ENCODE measurements at places on chromosomes 13 and 19.

DNA sequence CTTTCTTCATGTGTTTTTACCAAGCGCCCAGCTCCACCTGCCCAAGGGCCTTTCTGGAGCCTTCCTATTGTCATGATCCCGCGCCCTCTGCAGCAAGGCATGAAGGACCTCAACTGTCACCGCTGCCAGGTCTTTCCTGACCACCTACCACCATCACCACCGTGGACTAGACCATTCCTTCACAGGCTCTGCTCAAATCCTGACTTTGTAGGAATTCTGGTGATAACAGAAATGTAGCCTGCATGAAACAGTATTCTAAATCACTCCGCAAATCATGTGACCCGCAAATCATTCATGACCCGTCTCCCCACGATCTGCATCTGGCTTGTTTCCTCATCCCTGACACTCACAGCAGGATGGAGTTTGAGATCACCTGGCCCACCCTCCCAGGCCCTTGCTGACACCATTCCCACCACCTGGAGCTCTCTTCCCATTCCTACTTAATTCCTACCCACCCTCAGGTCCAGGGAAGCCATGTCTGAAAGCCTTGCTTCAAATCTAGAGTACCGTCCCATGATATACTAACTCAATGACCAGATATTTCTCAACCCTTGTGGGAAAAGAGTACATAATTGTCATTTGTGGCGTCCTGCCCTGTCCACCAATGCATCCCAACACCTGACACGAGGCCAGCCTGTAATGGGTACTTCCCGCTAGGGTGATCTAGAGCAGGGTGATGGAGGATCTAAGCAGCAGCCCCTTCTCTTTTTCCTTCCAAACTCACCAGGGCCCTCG is 1.3 kb downstream of the UBE2S start:
- DNase-seq, result no peak

GRCh38 chr19:10294368-10294697 is 4.6 kb downstream of the ICAM5 start:
- no peak for DNase-seq

DNA sequence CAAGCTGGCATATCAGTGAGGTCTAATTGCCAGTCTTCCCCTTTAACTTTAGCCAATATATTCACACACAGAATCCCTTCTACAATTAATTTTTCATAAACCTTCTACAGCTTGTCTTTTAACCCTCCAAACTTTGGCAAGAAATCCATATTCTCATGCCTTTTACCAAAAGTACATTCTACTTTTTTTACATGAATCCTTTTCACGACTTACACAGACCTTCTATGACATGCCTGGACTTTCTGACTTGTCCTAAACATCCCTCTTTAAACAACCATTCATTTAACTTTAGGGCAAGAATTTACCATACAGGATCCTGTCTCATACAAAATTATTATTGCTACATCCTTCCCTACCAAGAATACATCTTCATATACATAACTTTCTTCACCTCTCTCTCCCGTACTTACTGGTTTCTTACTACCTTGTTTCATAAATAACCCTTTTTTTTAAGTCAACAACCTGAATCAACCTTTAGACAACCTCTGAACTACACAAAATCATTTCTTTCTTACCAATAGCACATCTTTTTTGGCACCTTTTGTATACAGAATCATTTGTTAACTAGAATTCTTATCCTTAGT is 23.5 kb downstream of the ZNF544 start:
- DNase-seq, result no peak

- no peak for DNase-seq
These were observed 14.9 kb downstream of the MRPS31 start for GRCh38 chr13:40756042-40756441.

GRCh38 chr19:49869484-49870308 is 2.3 kb upstream of the PNKP start:
- peak; percentile 100 for DNase-seq

DNA sequence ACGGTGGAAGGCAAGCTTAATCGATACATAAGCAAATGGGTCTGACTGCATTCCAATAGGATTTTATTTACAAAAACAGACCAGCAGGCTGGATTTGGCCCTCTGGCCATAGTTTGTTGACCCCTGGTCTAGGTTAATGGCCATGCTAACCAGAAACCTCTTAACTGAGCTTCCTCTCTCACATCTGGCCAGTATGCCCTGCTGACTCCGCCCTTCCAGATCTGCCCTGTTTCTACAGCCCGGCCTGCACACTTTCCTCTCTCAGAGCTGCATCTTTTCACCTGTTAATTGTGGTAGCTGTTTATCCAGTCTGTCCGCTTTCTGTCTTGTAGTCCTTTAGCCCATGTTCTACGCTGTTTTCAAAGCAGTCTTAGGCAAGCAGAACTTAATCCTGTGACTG is 25.6 kb downstream of the EDNRB start:
- no peak for DNase-seq
